ENCODE measurements at places on chromosomes 1 and 21. TPM values are rescaled to one million over a fixed set of nuclear protein-coding genes. Genes with fewer than 3 reads are reported as not detected.

DNA sequence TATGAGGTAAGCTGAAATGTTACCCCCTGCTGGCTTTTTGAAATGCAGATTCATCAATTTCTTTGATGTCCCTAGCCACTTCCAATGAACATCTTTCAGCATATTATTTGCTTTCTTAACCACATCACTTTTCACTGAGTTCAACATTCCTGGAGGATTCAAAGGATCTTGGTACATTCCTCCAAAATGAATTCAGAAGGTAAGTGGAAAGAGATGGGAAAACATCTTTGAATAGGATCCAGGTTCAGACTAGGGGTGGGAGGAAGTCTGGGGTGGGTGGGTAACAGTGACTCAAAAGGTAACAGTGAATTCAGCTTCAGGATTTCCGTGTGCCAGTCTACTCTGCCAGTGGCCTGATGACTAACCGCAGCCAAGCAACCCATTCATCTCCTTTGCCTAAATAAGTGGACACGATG lies 180.7 kb downstream of the ZC3H11B start:
- no peak for DNase-seq

DNA sequence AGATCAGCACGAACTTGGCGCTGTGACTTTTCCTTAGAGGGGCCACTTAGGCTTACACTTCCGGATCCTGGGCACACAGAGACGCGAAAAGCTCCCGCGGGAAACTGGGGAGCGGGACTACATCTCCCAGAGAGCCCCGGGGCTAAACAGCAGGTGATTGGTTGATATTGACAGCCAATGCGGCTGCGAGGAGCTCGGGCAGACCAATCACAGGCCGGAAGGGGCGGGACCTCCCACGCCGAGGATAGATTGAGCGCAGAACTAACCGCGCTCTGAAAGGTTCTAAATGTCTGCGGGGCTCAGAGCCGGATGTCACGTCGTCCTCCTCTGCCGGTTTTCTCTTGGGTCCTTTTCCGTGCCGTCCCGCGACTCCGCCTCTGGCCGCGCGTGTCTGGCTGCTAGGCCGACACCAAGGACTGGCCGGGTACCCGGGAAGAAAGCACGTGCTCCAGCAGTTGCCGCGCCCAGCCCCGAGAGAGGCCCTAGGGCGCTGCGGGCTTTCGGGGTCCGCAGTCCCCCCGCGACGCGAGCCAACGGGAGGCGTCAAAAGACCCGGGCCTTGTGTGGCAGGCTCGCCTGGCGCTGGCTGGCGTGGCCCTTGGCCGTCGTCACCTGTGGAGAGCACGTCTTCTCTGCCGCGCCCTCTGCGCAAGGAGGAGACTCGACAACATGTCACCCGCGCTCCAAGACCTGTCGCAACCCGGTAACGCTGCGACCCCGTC lies at the start of gene MTR:
MTR (plus strand) TSS at position 258 of the 722 bp plus-strand sequence; CDS start at position 670, 412 bp downstream.
- DNase-seq: peak; percentile 99

- no peak for DNase-seq
Measured at GRCh38 chr1:166140251-166140650, 26.6 kb downstream of the FAM78B start.

GRCh38 chr1:22786719-22787489 lies 76.3 kb downstream of the EPHB2 start:
- no peak for DNase-seq

- no peak for DNase-seq
Measured at GRCh38 chr1:39952359-39953110, 2.4 kb upstream of the MFSD2A start.

DNA sequence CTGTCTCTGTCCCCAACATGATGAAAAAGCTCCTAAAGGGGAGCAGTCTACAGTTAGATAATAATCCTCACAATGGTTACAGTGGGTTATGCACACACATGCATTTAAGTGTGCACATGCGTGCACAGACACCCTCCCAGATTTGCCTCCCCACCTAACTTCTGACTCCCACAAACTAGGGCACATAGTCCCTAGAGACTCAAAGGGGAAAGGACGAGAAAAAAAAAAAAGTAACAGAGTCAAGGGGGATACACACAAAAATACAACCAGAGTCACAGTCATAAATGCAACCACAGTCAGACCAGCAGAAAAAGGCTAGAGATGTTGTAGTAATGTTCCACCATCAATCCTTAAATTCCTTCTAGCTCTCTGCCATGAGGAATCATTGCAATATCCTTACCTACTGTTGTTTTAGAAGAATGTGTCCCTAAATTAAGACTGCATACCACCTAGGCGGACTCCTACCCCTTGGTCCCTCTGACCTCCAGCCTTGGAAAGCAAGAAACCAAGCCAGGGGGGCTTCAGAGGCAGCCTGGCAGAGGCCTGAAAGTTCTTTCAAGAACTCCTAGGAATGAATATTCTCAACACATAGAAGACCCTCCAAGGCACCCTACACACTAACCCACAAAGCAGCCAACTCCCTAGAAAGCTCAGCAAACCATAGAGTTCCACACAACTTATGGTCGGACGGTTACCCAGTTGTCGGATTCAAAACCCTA lies 1.3 kb downstream of the CRTC2 start:
- no peak for DNase-seq

GRCh38 chr1:182237329-182237728 lies 154.3 kb downstream of the GLUL start:
- no peak for DNase-seq

DNA sequence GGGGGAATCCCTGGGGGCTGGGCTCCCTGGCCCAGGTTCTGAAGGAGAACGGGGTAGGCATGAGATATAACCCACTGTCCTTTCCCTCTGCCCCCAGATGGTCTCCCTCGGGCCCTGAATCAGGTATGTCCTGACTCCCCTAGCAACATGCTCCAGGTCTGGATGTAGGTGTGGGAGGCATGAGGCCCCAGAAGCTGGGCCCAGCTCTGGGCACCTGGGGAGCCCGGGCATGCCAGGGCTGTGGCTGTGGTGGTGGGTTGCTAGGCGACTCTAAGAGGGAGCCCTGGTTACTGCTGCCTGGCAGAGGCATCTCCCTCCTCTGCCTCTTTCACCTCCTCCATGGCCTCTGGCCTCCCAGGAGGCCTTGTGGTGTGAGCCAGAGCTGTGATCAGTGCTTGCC lies 16.2 kb downstream of the FOXO6 start:
- DNase-seq: no peak

DNA sequence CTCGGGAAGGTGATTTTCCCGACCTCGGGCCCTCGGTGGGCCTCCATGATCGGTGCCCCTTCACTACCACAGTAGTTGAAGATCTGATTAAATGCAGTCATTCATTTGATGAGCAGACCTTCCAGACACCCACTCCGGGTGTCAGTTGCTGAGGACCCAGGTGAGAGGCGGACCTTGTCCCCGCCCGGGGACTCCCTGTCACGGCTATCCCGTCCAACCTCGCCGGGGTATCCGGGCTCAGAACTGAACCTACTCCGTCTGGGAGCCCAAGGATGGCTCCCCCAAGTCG lies 22.6 kb downstream of the RNU1-3 start:
- DNase-seq: no peak

DNA sequence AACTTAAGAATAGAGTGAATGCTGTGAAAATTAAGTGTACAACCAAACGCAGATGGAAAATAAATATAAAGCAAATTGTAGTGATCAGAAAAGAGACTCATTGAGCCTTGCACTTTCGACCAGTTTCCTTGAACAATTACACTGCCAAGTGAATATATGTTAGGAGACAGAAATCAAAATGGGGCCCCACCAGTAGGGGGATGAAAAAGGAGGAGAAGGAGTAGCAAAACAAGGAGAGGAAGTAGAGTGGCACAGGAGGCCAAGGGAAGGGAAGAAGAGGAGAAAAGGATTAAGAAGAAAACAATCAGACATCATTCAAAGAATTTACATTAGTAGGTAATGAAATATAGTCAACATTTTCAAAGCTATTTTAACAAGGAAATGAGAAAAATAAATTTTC lies 1770.6 kb downstream of the PLA2G4A start:
- DNase-seq: no peak

- DNase-seq: peak; percentile 54
Measured at GRCh38 chr1:198776602-198777029, 137.8 kb downstream of the PTPRC start.

GRCh38 chr21:41750051-41750450 lies 16.8 kb downstream of the RIPK4 start:
- no peak for DNase-seq

DNA sequence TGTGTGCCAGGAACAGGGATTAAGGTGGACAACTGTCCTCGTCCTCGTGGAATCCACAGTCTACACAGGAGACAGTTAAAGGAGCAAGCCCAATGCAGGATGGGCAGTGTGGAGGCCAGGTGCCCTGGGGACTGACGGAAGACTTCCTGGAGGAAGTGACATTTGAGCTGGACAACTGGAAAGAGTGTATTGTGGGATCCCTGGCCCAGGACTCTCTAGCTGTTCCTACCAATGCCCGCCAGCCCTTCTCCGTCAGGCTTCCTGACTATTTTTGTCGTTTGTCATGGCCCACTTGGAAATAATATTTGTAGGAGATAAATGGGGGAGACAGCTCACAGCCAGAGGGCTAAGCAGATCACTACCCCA lies 235.3 kb downstream of the TOMM20 start:
- no peak for DNase-seq

GRCh38 chr1:1797731-1798341 lies 19.6 kb upstream of the NADK start:
- no peak for DNase-seq

DNA sequence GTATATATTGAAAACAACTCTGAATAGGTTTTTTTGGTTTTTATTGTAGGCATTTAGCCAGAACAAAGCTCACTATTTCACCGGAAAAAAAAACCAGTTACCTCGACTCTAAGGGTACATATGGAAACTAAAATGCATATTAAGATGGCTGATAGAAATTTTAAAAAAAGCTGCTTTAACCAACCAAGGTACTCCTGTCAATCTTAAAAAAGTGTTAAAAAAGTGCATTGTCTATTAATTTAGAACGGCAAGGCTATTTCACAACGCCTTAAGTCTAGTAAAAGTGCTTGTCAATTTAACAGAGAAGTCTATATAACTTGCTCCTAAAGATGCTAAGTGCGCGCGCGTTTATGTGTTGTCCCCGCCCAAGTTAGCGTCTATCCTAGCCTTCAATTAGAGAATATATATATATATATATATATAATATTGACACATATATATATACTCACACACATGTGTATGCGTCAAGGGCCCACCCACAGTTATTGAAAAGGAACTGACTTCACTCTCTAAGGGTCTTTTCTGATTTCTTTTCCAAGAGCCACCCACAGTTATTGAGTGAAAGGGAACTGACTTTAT lies 934 bp downstream of the ASPM start:
- DNase-seq: no peak

GRCh38 chr1:214824763-214825162 lies 221.8 kb downstream of the CENPF start:
- no peak for DNase-seq

DNA sequence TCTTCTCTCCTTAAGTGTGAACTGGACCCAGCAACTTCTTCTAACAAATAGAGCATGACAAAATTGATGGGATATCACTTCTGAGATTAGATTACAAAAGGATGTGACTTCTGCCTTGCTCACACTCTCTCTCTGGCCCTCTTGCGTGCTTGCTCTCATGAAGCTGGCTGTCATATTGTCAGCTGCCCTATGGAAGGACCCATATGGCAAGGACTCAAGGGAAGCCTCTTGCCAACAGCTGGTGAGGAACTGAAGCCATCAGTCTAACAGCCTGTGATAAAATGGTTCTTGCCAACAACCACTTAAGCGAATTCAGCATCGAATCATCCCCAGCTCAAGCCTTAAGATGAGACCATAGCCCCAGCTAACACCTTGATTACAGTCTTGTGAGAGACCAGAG lies 4.8 kb upstream of the TLR5 start:
- DNase-seq: no peak

DNA sequence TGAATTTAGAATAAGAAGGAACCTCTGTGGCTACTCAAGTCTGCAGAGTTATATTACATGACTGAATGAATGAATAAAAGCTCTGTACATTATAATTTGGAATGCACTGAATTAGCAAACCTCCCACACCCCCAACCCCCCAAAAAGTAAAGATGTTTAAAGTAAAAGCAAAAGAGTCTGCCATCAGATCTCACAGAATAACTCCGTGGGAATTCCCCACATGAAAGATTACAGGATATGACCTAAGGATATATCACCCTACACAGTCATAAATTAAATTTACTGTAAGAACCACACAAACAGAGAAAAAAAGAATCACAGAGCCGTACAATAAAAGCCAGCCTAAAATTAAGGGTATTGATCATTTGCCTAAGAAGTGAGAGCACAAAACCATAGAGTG lies 587.3 kb downstream of the PTPRC start:
- no peak for DNase-seq

- DNase-seq: no peak
Measured at GRCh38 chr1:233229288-233229687, 66.2 kb downstream of the PCNX2 start.

GRCh38 chr1:16073490-16074119 lies at the start of gene FAM131C:
Gene FAM131C (minus strand): TSS chr1:16073651. CDS start chr1:16073442, 209 bp downstream.
- DNase-seq: peak; percentile 59

GRCh38 chr21:16838331-16838730 lies 674.5 kb upstream of the CXADR start:
- DNase-seq: peak; percentile 19

GRCh38 chr1:245197911-245198379 lies 43.2 kb downstream of the KIF26B start:
- peak; percentile 3 for DNase-seq

DNA sequence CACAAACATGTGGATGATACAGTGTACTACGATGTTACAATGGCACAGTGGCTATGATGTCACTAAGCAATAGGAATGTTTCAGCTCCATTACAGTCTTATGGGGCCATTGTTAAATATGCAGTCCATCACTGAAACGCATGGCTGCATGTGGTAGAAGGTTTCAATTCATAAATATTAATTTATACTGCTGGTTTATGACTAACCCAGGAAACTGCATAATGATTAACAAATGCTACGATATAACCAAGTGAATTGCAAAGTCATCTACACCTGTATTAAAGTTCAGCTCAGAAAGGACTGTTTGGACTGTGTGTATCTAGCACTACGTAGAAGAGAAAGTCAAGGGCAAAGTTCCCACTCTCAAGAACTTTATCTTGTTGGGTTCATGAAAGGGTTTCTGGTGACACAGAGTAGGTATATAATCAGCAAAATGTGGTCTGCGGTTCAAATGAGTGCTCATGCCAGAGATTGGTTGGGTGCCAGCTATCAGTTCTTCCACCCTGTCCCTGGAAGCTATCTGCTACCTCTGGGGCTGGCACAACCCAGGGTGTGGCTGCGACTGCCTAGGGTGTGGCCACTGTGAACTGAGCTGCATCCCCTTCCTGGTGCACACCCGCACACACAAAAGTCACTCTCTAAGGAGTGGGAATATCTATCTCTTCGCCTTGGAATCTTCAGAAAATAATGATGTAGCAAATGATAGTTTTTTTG lies 14.8 kb downstream of the MGST3 start:
- DNase-seq: no peak

FCGR3B gene
- polyA plus RNA-seq: 0.24 TPM

MAP1LC3C gene
- not detected for polyA plus RNA-seq

KRTAP10-7 gene
- not detected for polyA plus RNA-seq

ZNF683 gene
- 0.20 TPM for polyA plus RNA-seq

GBP3 gene
- polyA plus RNA-seq: 27.0 TPM

ARHGAP30 gene
- polyA plus RNA-seq: 17.5 TPM

TAGLN2 gene
- 124 TPM for polyA plus RNA-seq

ADAM30 gene
- polyA plus RNA-seq: not detected

NGF gene
- 4.1 TPM for polyA plus RNA-seq

RGS1 gene
- 5.2 TPM for polyA plus RNA-seq

FLG gene
- not detected for polyA plus RNA-seq

HRNR gene
- polyA plus RNA-seq: under 0.01 TPM

CXADR gene
- polyA plus RNA-seq: 12.1 TPM

IL12RB2 gene
- polyA plus RNA-seq: 0.24 TPM

AKR7A2 gene
- 59.4 TPM for polyA plus RNA-seq
